ENCODE measurements at places on chromosomes 5 and 9.

DNA sequence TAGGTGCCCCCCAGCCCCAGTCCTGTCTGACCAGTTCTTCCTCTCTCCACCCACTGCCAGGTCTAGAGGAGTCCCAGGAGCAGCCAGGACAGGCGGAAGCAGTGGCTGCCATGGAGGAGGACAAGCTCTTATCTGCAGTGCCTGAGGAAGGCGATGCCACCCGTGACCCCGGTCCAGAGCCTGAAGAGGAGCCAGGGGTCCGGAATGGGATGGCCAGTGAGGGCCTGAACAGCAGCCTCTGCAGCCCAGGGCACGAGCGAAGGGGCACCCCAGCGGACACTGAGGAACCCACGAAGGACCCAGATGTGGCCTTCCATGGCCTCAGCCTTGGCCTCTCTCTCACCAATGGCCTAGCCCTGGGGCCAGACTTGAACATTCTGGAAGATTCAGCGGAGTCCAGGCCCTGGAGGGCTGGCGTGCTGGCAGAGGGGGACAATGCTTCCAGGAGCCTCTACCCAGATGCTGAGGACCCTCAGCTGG lies 13.8 kb downstream of the PSD2 start:
- no peak for DNase-seq

GRCh38 chr9:81314490-81314889 lies 374.9 kb downstream of the TLE1 start:
- no peak for DNase-seq

DNA sequence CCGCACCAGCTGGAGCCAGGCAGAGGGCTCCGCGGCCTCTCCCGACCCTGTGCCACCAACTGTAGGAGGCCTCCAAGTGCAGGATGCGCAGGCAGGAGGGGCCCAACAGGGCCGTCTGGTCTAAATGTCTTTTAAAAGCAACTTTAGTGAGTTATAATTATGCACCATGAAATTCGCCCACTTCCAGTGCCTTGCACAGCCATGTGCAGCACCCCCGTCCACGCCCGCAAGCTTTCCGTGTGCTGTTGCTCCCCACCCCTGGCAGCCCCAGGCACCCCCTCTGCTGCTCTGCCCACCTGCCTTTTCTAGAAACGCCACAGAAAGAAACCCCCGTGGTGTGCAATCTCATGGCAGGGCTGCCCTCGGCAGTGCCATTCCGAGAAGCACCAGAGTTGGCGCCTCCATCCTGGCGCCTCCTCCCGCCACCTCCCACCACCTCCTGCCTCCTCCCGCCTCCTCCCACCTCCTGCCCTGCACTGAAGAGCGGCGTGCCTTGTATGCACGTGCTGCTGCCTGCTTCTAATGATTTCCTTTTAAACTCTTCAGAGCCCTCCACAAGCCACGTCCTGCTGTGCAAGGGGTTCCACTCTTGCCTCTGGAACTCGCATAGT lies 7.5 kb upstream of the SLC6A18 start:
- DNase-seq, result no peak

DNA sequence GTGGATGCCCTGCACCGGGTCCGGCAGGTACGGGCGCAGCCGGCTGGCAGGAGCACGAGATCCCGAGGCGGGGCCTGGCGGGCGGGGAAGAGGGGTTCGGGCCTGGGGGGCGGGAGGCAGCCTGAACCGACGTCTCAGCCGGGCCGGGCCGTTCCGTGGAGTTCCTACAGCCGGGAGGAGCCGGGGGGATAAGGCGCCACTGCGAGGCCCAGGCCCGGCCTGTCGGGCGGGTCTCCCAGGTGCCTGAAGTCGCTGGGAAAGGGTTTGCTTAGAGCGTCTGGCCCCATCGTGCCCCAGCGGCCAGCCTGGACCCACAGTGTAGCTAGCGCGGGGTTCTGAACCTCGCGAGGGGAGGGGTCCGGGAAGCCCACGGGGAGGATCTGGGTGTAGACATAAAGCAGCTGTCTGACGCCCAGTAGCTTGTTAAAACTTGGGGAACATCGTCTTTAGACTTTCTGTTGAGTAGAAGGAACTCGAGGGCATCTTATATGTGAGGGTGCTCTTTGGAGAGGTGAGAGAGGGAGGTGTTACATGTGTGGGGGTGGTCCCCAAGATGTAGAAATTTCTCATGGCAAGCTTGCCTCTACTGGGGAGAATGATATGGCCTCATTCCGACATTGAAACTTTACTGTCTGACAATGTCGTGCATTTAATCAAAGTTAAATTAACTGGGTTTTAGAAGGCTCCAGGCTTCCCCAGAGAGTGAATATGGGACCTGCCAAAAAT lies 524 bp downstream of the FUBP3 start:
- DNase-seq, result no peak

DNA sequence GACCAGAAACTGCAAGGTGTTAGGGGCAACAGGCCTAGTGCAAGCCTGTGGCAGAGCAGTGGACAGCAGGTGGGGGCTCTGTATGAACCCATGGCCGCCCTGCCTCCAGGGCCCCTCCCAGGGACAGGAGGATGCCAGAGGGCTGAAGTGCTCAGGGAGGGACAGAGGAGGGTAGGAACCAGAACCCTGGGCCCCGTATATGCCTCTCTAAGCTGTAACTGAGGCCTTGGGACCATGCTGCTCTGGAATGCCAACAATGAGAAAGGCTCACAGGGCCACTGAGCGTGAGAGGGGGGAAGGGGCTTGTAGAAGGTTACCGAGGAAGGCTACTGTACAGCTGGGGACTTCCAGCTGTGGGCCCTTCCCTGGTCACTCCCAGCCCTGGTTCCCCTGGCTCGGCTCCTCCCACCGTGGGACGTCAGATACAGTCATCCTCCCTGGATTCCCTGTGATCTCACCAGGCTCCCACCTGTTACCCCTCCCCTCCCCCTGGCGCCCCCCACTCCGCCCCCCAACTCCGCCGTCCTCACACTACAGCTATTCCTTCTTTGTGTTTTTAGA lies 21.1 kb downstream of the AQP7 start:
- no peak for DNase-seq

- DNase-seq, result no peak
Observed at GRCh38 chr5:81971111-81971711, 612 bp upstream of the ATG10 start.

DNA sequence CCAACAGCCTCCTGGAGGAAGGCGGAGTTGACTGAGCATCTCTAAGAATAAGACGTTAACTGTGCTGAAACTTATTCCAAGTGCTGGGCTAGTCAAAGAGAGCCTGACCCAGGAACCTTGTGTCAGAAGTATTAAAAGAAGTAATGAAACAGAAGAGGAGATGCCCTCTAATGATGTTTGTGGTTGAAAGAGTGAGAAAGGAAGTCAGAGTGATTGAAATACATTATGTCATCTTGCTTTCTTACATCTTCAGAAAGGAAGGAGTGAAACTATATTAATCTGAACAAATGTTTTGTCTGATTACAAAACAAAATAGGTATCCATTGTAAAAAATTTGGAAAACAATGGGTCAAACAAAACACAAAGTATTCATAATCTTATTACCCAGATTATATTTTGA lies 460.7 kb downstream of the NTRK2 start:
- DNase-seq, result no peak

DNA sequence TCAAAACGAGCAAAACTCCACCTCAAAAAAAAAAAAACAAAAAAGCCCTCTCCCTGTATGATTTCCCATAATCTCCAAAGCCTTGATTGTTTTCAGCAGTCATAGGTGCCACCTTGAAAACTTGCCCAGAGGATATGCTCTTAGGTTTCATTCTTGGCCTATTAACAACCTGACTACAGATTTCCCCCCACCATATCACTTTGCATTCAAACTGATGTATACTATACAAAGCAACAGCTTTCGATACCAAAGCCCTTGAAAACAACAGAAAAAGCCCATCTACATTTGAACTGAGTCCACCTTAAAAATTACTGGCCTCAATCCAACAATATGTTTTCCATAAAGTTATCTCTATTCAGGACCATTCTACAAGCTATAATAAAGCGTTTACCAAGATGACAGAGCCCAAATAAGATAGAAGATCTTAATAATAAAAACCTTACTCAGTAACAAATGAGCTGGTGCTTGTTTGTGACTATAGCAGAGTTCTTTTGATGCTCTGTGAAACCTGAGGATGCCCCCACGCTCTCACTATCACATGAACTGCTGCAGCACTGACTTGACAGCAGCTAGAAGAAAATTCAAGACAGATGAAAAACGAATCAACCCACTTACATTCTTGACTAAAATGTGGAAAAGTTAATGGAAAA lies 44.4 kb downstream of the FNBP1 start:
- no peak for DNase-seq

- no peak for DNase-seq
Observed at GRCh38 chr5:89055015-89055694, 172.2 kb upstream of the MEF2C start.

- DNase-seq, result no peak
Observed at GRCh38 chr5:7391215-7391614, 4.7 kb upstream of the ADCY2 start.

- DNase-seq, result no peak
Observed at GRCh38 chr5:13217636-13218035, 726.9 kb downstream of the DNAH5 start.

DNA sequence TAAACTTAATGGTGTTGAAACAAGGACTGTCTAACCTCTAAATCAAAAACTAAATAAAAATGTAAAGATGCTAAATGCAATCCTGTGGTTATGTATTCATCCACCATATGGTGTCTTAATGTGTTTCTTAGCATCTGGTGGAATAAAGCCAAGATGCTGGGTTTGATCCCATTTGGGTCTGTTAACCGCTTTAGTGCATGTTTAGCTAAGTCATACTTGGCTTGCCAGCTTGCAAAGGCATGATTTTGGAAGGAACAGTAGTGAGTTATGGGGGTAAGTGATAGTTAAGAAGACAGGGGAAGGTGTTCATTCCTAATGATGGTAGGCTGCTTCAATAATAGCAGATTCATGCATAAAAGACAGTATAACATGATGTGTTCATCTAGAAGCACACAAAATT lies 139.0 kb upstream of the SLC27A6 start:
- no peak for DNase-seq

DNA sequence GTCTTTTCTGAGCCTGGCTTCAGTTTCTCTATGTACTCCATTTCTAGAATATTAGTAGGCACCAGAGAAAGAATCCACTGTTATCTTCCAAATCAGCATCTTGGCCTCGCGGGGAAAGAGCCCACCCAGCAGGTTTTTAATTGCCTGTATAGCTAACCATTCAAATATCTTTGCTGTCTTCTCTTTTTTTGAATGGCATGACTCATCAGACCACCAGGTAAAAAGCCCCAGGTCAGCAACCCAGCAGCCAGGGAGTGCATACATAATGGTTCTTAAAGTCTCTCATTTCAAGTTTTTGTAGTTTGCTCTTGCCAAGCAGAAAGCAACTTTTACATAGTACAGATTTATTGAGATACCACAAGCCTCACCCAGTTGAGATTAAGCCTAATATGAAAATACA lies 50.7 kb downstream of the TMEM167A start:
- DNase-seq, result no peak

- no peak for DNase-seq
Observed at GRCh38 chr5:37667846-37668245, 172.0 kb downstream of the GDNF start.

DNA sequence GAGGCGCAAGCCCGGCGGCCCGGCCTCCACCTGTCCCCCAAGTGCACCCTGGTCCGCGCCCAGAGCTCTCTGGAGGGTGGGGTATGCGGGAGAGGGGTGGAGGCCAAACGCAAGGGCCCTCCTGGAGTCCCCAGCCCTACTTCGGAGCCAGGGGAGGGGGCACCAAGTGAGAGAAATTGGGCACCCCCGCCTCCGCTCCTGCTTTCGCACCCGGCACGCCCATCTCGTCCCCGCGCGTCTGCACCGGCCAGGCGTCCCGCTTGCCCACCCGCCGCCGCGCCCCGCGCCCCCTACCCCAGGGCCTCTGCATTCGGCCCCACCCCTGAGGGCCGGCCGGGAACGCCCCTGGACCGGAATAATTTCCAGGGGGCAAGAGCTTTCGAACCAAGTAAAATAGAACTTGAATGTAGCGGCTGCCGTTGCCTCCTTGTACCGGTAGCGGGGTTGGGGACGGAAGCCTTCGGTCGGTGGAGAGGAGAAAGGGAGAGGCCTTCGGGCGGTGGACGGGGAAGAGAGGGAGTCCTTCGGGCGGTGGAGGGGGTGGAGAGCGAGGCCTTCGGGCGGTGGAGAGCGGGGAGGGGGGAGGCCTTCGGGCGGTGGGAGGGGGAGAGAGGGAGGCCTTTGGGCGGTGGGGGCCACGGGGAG lies 694 bp upstream of the PHPT1 start:
- DNase-seq, result no peak

GRCh38 chr9:68983008-68983411 lies 30.9 kb downstream of the PRKACG start:
- no peak for DNase-seq

GRCh38 chr5:119243888-119244287 lies 111.9 kb upstream of the TNFAIP8 start:
- no peak for DNase-seq

- DNase-seq, result no peak
Observed at GRCh38 chr9:135079018-135079417, 8.4 kb upstream of the OLFM1 start.

DNA sequence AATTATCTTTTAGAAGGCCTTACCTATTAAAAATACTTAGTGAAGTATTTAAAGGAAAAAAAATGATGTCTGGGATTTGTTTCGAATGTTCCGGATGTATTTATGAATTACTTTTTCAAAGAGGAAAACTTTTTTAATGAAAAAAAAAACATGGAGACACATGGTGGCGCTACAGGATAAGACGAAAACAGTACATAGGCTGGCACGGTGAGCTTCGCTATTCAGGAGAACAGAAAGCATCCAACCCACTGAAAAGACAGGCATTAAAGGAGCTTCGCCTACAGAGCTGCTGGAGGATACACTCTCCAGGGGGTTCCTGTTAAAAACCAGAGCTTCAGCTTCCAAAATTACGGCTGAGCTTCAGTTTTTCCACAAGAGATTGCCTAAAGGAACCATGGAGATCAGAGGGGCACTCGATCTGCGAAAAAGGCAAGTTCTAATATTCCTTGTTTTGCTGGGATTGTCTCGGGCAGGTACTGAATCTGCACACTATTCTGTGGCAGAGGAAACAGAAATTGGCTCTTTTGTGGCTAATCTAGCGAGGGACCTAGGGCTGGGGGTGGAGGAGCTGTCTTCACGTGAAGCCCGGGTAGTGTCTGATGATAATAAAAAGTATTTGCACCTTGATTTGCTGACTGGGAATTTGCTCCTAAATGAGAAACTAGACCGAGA lies at the start of gene PCDHB14:
PCDHB14 (plus strand) TSS at position 232 of the 672 bp plus-strand sequence; CDS start at position 395, 163 bp downstream.
- DNase-seq, result no peak

DNA sequence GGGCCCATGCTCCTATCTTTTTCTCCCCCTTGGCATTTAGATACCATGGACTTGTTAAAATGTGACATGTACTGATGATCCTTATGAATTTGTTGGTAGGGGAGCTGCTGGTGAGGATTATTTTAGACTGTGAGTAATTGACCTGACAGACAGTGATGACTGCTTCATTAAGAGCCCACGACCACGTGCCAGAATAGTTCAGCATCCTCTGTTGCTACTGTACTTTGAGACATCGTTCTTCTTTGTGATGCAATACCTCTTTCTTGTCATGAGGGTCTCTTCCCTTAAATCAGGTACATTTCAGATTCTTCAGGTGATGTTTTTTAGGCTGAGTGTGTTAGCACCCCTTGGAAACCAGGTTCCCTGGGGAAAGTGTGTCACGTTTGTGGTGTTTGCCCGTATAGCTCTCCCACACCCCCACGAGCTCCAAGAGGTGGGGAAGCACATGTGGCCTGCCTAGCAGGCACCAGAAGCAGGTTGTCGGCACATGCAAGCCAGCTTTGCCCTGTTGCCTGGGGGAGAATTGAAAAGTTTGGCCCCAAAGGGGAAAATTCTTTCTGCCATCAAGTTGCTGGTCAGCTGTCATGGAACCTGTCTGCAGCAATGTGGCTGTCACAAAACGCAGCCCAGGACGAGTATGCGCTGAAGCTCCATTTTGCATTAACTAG lies 25.1 kb downstream of the QRFP start:
- no peak for DNase-seq

GRCh38 chr5:51104556-51104955 lies 278.7 kb upstream of the ISL1 start:
- DNase-seq, result no peak

All from stimulated activated CD4-positive, alpha-beta T cell treated with anti-CD3 and anti-CD28 coated beads, Interleukin-1b, Interleukin-23, amount 100 ng/mL, for 1 hour (primary cell).